Fibroblast of skin of scalp (primary cell): ENCODE measurements at places on chromosomes 11 and 22.

DNA sequence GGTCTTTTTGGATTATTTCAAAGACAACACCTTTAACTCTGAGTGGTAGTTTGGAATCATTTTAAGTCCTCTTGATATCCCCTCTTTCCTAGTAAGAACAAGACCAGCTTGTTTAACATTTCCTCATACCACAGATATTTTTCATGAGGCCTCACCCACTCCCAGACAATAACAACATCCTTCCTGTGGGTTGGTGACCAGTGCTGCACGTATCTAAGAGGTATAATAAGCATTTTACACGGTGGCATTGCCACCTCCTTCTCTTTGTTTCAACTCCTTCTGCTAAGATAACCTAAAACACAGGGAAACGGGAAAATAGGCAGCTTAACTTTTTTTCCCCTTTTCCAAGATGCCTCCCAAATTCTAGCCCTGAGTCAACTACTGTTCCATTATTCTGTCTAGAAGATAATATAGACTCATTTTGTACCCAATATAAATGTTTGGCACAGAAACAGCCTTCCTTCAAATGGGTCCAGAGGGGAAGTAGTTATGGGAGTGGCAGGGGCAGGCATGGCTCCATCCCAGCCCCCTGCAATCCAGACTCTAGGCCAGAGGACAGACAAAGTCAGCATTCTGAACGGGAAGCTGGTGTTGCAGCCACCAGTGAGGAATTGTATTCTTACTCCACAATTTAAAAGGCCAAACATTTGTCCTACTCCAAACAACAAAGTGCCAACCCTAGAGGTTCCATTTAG is 28.5 kb downstream of the MAML2 start:
- DNase-seq, result peak; percentile 74

DNA sequence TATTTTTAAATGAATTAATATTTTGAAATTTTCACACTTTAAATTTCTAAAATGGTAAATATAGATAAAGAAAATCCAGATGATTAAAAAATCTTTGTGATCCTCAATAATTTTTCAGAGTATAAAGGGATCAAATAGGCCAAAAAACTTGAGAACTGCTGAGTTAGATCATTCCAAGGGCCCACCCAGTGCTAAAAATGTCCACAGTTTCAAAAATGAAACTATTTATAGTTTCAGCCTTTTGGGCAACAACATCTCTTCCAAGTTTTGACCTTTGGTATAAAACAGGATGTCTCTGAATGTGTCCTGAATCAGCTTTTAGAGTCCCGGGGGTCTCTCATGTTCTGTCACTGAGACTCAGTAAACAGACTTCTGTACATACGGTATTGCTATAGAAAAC is 20.9 kb upstream of the BAIAP2L2 start:
- no peak for DNase-seq

- DNase-seq, result no peak
These were observed 34.2 kb downstream of the SYT7 start for GRCh38 chr11:61546663-61547062.

GRCh38 chr11:118899706-118900360 is 16.1 kb downstream of the CXCR5 start:
- no peak for DNase-seq

- DNase-seq, result no peak
These were observed 18.4 kb downstream of the CUL5 start for GRCh38 chr11:108027057-108027456.
